ENCODE measurements at places on chromosomes 3 and 15. TPM values are rescaled to one million over a fixed set of nuclear protein-coding genes. Genes with fewer than 3 reads are reported as not detected.

SSUH2 gene
- total RNA-seq, result 0.11 TPM

PPM1L gene
- total RNA-seq, result 2.7 TPM

DIPK2A gene
- total RNA-seq, result 19.4 TPM

DNA sequence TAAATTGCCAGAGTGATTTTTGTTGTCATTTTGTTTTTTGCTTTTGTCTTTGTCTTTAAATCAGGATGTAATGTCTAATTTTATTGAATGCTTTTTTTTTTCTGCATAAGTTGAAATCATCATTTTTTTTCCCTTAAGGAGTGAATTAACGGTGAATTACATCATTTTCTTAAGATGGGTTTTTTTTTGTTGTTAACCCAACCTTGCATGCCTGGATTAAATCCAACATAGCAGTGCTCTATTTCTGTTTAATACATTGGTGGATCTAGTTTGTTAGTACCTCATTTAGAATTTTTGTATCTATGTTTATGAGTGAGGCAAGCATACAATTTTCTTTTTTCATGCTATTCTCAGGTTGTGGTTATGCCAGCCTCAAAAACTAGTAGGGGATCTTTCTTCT is 186.4 kb upstream of the TMC3 start:
- no peak for DNase-seq

DNA sequence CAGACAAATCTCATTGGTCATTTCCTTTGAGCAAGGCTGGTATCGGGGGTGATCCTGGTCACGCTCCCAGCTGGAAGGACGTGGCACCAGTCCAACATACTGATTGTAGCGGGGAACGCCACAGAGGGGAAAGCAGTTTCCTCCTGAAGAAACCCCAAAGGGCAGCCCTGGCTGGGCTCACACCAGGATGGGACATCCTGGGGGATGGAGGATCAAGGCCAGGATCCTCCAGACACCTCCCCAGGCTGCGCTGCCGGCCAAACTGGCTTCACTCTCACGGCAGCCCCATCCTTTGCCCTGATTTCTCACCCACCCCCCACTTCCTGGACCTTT is 36.6 kb downstream of the MUC20 start:
- no peak for DNase-seq
